EL (cell line): ENCODE measurements at places on chromosomes 7 and 10.

GRCh38 chr7:50416527-50417182, 33.5 kb downstream of the FIGNL1 start:
- DNase-seq: no peak

DNA sequence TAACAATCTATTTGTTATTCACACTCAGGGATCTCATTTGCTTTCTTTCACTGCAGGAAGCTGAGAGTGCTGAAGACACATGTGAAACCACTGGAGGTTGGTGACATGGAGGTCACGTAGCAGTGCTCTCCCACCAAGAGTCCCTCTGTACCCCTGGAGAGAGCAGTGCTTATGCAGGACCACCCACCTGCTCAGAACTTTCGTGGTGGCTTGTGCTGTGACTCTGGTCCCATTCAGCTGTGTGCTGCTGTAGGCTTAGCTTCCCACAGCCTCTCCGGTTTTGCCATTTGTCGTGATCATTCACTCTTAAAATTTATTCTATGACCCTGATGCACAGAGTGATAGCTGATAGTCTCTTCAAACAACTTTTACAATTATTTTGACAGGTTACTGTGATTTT, 96.0 kb upstream of the RSU1 start:
- DNase-seq: no peak

GRCh38 chr10:132591166-132591971, 53.8 kb downstream of the INPP5A start:
- peak; percentile 23 for DNase-seq

DNA sequence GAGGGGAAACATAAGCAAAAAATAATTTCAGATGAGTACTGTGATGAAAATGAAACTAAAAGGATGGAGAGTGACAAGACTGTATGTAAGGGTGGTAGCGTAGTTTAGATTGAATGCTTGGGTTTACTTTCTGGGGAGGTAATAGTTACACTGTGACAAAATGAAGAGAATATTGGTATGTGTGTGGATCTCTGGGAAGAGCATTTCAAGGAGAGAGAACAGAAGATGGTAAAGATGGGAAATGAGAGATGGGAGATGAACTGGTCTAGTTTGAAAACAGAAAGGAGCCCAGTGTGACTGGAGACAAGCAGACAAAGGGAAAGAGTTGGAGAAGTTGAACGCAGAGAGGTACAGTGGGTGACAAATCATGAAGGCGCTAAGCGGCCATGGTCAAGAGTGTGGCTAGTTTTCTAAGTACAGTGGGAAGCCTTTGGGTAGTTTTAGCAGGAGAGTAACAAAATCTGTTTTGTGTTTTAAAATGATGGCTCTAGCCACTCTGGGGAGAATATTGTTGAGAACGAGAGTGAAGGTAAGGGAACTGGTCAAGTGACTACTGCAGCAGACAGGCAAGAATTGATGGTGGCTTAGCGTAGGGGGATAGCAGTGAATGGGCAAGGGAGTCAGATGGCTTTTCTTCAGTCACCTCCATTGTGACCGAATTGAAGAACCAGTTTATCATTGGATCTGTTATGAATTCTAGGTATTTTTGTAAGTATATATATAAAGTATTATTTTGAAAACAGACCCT, 22.6 kb downstream of the PALS2 start:
- no peak for DNase-seq

GRCh38 chr10:6343305-6344010, 140.7 kb downstream of the PFKFB3 start:
- no peak for DNase-seq

DNA sequence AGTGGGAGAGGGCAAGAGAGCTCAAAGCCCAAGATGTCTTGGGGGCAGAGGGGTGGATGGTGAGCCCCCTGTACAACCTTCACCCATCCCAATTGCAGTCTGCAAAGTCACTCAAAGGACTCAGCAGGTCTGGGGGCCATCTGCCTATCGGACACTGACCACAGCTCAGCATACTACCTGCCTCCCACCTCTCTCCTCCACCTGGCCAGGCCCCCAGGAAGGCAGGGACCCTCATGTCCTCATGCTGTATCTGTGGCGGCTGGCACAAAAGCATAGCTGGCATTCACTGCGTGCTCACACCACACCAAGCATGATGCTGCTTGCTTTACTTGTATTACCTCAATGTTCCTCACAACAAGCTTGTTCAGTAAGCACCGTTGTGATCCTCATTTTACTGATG, 16.2 kb upstream of the CRHR2 start:
- no peak for DNase-seq

GRCh38 chr10:132480356-132480755, 57.2 kb upstream of the INPP5A start:
- peak; percentile 27 for DNase-seq

GRCh38 chr7:80154656-80155333, 20.2 kb downstream of the GNAI1 start:
- peak; percentile 56 for DNase-seq

DNA sequence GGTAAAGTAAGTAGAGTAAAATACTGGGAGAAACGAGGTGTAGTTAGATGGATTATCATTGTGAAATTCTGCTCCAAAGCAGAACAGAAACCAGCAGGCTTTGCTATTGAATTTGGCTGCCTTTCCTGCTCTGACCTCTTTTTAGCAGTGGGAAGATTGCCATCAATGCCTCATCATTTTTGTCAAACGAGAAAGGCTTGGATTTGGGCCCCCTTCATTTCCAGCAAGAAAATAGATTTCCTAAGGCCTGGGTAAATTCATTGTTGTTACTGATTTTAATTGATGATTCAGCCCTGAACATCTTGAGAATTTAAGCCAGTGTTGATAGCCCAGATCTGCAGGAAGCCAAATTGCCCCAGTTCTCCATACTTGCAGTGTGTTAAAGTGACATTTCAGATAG, 35.2 kb upstream of the ASAH2 start:
- no peak for DNase-seq

GRCh38 chr7:102841290-102841689, 71.5 kb upstream of the LRRC17 start:
- DNase-seq: no peak

DNA sequence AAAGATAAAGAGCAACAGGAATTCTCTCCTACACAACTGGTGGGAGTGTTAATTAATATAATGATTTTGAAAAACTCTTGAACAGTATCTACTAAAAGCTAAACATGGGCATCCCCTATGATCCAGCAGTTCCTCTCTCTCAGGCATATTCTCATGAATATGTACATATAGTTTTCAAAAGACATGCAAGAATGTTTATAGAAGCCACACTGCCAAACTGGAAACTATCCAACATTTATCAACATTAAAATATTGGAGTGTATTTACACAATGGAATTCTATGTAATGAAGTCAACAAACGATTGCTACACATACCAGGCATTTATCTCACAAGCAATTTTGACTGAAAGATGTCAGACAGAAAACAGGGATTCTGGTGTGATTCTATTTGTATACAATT, 404.5 kb upstream of the ANKRD30A start:
- DNase-seq: peak; percentile 2

DNA sequence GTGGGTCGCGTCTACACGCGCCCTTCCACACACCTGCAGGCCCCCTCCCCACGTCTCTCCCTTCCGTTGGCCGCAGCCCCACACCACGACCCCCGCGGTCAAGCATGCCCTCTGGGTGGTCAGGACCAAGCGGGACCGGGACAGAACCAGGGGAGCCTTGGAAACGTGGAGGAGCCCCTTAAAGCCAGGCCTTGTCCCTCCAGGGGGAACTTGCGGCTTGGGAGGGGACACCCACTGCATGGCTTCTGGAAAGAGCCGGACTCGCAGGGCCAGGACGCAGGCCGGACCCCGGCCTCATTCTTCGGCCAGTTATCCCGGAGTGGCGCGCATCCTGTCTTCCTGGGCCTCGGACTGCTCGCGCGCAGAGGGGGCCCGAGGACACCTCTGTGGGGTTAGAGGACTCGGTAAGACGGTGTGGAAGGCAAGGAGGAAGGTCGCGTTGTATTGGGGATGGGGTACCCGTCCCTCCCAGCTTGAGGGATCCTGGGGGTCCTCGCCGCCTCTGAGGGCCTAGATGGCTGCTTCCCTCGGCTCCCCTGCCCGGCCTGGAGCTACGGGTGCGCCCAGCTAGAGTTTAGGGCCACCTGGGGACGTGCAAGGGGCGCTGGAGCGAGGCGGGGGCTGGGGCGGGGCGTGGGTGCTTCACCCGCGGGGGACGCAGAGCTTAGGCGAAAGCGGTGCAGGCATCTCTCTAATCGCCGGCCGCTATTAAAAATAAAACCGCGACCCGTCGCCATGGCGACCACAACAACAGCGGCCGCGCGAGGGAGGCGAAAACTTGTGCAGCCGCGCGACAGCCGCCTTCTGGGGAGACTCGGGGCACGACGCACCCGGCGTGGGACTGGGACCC, 1.8 kb upstream of the PDGFA start:
- peak; percentile 54 for DNase-seq

DNA sequence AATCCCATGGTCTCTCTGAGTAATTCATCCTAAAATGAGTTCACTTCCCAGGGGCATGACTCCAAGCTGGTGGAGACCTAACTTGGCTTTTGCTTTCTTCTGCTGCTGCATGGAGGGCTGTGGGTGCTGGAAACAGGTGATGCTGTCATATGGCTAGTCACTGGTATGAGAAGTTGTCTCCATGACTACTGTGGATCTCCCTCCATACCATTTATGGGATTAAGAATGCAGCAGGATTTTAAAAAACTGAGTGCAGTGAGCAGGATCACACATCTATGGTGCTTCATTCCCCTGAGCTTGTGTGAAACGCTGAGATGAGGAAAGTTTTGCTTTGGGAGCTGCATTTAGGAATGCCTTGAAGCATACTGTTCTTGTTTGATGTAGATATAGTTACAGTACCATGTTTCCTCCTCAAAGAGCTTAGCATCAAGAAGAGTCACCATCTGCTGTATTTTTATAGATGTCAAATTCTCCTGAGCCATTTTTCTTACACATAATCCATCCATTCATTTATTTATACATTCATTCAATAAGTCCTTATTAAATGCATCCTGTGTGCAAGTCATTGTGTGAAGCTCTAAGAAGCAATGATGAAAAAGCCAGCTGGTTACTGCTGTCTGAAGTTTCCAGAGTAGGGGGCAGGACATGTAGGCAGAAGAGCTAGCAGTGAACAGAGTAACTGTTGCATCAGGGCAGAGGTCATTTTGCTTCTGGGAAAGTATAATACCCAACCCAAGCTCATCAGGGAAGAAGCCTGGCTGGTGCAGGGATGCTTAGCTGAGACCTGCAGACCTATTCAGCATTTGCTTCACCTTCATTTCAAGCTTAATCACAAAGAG, 534.8 kb downstream of the AUTS2 start:
- no peak for DNase-seq

DNA sequence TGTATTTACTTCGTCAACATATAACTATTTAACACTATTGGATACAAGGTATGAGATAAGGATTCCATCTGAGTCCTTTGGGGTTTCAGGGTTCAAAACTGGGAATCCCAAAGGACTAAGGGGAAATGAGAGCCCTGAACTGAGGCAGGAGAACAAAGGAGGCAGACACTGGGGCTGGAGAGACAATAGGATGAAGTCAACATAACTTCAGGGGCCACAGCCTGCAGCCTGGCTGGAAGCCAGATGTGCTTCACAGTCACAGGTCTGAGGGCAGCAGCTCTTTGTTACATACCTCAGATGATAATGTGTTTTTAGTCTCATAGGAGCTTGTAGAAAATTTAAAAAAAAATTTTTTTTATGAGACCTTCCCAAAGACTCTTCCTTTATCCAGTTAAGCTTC, 73.3 kb downstream of the NRF1 start:
- peak; percentile 18 for DNase-seq

DNA sequence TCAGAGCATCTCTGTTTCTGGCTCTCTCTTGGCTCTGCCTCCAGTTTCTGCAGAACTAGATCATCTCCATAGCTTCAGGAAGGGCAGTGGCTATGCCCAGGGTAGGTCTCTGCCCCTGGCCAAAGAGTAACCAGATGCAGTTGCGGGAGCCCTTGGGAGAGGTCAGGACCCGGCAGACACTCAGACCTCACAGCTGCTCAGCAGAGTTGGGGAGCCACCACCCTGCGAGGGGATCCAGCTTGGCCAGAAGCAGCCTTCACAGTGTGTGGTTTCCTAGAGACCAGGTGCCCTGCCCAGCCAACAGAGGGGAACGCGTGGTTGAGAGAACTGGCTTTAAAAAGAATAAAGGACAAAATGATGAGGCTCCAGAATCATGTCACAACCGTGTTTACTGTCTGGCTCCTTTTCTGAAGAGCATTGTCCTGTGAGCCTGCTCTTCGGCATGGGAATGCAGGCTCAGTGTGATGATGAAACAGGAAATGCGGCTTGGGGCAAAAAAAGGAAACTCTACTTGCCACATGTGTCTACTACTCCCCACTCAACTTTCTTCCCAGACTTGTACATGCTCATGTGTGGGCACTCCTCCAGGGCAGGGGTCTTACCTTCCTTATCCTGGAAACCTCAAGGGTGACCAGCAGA, 243.1 kb downstream of the INHBA start:
- DNase-seq: peak; percentile 19

- no peak for DNase-seq
Measured at GRCh38 chr10:28468707-28469483, 64.0 kb upstream of the WAC start.

- DNase-seq: no peak
Measured at GRCh38 chr10:90745565-90745964, 112.3 kb downstream of the HTR7 start.

DNA sequence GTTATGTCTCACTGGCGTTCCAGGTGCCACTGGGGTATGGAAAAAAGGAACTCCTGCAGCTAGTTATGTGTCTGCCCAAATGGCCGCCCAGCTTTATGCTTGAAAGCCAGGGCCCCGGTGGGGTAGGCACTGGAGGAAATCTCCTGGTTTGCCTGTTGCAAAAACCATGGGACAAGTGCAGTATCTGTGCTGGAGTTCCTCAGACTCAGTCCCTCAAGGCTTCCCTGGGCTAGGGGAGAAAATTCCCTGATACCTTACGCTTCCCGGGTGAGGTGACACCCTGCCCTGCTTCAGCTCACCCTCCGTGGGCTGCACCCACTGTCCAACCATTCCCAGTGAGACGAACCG, 90.3 kb upstream of the CDK6 start:
- DNase-seq: no peak

DNA sequence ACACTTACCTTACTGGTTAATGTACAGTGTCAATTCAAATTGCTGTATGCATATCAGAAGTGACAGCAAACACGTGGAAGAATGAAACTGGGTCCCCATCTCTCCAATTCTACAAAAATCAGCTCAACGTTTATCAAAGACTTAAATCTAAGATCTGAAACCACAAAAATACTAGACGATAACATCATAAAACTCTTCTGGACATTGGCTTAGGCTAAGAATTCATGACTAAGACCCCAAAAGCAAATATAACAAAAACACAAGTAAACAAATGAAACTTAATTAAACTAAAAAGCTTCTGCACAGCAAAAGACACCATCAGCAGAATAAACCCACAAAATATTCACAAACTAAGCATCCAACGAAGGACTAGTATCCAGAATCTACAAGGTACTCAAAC, 35.9 kb upstream of the PFKP start:
- no peak for DNase-seq

DNA sequence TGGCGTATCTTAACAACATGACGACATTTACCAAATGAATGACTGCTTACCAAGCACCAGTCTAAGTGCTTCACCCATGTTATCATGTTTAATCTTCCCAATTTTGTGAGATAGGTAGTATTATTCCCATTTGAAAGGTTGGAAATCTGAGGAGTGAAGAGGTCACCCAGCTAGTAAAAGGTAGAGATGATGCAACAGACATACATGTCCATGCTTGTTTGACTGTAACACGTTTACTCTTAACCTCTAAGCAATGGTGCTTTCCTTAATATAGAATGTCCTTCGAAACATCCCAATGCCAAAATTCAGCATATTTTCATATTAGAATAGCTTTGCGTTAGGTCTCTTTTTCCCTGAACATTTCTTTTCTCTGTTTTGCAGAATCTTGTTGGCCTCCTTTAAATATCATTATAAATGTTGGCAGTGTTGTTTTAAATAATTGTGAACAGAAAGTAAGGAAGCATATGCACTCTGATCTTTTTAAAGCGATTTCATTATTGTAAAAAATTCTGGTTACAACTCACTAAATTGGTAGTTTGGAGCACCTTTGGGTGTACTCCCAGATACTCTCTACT, 722.8 kb downstream of the AUTS2 start:
- no peak for DNase-seq
